ENCODE measurements at places on chromosomes 4 and X.

GRCh38 chr4:79357365-79357764, 31.5 kb upstream of the NAA11 start:
- DNase-seq, result no peak

- DNase-seq, result no peak
Measured at GRCh38 chr4:25972984-25973745, 59.1 kb downstream of the SMIM20 start.

- DNase-seq, result no peak
Measured at GRCh38 chrX:39067866-39068265, 266.6 kb downstream of the MID1IP1 start.

DNA sequence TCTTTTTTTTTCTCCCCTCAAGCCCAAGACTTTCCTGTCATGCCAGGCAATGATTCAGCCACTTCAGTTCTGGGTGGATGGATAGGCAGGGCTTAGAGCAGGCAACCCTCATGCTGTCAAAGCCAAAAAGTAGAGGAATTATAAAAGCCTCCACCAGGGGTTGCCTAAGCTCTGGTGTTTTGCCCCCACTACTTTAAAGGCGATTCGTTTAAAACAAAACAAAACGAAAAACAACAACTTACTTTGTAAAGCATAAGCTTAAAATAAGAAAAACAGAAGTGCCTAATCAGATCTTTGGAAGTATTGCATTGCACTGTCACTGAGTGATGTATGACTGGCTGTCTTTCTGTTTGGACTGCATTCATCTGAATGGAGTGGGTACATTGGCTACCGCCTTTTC, 5.3 kb upstream of the IDS start:
- DNase-seq, result no peak

DNA sequence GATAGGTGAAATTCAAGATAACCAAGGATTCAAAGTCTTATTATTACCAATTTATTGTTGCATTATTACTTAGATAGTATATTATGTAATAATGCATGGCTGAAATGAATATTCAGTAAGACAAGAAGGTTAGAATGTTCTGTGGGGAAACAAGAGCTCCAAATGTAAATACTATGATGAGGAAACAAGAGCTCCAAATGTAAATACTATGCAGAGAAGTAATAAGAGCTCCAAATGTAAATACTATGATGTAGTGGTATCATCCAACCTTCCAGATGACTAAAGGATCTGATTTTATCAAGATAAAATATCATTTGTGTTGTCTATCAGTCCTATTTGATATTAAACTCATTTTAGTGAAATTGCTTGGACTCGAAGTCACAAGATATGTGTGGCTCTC, 82.2 kb upstream of the PCDH18 start:
- no peak for DNase-seq

DNA sequence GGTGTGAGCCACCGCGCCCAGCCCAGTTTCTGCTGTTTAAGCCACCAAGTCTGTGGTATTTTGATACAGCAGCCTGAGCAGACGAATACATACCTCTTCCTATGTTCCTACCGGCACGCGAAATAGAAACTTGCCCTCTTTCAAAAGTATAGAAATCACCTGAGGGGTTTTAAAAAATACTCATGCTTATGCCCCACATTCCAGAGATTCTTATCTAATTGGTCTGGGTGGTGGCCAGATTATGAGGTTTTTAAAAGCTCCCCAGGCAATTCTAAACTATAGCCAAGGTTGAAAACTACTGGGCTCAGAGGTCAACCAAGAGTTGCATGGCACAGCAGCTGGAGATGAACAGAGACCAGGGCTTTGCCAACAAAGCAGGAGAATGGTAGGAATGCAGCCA, 24.9 kb upstream of the HUWE1 start:
- no peak for DNase-seq

DNA sequence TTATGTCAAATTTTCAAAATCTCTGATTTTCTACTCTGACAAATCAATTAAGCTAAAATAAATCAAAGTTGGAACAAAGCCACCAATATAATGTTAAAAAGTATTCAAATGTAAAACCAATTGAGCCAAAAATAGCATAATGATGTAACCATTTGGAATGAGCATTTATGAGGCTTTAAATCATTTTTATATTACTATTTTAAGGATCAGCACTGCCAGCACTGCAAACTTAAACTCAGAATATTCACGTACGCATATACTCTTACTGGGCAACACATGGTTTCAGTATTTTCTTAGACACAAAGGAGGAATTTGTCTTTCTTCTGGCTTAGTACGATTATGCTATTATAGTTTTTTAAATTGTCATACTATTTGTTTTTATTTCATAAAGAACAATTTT, 52.2 kb downstream of the AFAP1 start:
- no peak for DNase-seq

DNA sequence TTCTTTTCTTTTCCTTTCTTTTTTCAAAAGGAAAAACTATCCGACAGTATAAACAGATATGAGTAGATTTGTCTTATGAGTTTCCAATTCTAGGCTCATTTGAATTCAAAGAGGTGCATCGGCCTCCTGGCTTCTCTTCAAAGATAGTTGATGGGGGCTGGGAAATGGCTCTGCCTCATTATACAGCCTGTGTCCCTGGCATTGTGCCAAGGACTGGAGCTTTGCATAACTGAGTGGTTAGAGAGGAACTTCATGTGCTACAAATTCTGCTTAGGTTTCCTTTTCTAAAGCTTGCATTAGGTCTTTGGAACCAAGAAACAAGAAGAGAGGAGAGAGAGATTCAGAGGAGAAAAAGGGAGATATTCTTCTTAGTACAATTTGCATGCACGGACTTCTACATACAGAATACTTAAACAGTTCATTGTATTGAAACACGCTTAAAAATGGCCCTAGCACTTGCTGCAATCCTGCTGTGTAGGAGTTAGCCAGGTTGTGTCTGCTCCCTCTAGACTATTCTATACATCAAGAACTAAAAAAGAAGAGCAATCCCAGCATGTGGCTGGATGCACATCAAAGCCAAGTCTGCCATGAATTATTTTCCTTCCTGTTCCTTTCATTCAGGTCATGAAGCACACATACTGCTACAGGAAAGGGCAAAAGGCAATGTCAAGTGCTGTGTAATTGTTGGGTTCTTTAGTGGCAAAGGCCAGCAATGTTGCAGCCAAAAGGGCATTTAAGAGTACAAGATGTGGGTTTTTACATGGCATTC, 70.9 kb downstream of the INTS12 start:
- DNase-seq, result no peak

GRCh38 chrX:74426615-74427014, 5.3 kb downstream of the SLC16A2 start:
- no peak for DNase-seq

DNA sequence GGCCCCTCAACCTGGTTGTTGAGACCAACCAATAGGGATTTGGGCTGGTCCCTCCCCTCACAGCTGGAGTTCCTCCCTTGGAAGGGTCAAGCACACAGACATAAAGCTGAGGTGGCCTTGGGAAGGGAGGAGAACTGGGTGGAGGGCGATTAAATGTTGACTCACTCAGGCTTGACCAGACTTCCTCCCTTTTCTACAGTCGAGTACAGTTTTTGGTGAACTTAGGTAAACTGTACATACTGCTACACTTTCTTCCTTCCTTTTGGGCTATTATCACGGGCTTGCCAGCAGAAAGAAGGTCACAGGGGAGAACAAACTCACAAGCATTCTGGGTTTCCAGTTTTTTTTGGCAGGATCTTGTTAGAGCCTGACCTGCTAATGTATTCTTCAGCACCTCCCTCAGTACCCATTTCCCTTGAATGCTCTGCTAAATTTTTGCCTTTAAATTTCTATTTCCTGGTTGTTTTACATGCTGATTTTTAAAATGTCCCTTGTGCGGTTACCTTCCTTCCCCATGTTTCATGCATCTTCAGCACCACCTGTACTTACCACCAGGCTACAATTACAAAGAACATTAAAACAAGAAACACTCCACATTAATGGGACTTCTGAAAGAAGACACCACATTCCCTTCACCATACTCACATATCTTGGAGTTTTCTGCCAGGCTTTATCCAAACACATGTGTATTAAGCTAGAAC, 135.2 kb upstream of the RASGEF1B start:
- no peak for DNase-seq

- DNase-seq, result no peak
Measured at GRCh38 chr4:185358514-185358913, 37.2 kb downstream of the LRP2BP start.

DNA sequence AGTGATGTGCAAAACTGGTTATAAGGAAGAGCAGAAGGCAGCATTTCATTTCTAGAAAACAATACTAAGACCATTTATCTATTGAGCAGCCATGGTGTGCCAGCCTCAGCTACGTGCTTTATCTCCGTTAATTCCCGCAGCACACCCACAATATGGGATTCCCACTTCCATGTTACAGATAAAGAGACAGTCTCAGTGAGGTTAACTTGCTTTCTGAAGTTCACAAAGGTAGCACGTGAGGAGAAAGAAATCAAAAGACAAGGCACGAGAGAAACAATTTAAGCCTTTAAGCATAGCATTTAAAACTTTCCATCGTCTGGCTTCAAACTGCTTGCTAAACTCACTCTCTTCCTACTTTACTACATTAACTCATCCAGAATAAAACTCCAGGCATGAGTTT, 8.0 kb upstream of the RPL34 start:
- DNase-seq, result no peak

- DNase-seq, result no peak
Measured at GRCh38 chr4:170805352-170805751, 715.6 kb upstream of the AADAT start.

- no peak for DNase-seq
Measured at GRCh38 chrX:148363471-148364235, 136.8 kb upstream of the AFF2 start.

- DNase-seq, result no peak
Measured at GRCh38 chr4:98572697-98573096, 85.7 kb downstream of the TSPAN5 start.

GRCh38 chrX:136048446-136048845, 63.2 kb downstream of the SLC9A6 start:
- no peak for DNase-seq

GRCh38 chrX:107734646-107735045, 40.9 kb downstream of the TSC22D3 start:
- no peak for DNase-seq

GRCh38 chrX:45622538-45622937, 421.9 kb upstream of the DIPK2B start:
- DNase-seq, result no peak

GRCh38 chrX:46584736-46585135, 11.2 kb downstream of the CHST7 start:
- no peak for DNase-seq

- no peak for DNase-seq
Measured at GRCh38 chr4:7198440-7199128, 6.2 kb downstream of the SORCS2 start.

DNA sequence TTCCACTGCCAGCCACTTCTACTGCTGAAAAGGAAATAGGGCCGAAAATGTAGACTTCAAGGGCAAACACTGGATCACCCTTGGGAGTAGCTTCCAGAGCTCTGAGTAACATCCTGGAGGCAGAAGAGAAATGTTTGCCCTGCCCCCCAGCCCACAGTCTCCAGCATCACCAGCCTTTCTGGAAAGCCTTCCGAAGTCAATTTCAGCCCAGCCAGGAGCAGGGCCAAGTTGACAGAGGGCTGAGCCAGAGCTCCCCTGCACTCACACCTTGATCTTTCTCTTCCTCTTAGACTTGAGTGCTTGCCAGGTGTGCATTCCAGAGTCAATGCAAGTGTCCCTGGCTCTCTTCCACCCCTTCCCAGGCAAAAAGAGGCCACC, 35.2 kb downstream of the SLC25A5 start:
- DNase-seq, result no peak

DNA sequence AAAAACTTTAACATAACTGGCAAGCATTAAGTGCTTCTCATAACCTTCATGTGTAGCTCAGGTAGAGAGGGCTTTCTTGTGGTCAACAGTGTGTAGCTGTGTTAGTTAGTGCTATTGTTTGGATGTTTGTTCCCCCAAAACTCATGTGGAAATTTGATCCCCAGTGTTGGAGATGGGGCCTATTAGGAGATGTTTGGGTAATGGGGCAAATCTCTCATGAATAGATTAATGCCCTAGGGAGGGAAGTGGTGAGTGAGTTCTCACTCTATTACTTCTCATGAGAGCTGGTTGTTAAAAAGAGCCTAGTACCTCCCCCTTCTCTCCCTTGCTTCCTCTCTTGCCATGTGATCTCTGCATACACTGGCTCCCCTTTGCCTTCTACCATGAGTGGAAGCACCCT, 16.5 kb upstream of the SLC25A43 start:
- no peak for DNase-seq

- no peak for DNase-seq
Measured at GRCh38 chr4:70239884-70240591, 2.4 kb upstream of the CSN3 start.

DNA sequence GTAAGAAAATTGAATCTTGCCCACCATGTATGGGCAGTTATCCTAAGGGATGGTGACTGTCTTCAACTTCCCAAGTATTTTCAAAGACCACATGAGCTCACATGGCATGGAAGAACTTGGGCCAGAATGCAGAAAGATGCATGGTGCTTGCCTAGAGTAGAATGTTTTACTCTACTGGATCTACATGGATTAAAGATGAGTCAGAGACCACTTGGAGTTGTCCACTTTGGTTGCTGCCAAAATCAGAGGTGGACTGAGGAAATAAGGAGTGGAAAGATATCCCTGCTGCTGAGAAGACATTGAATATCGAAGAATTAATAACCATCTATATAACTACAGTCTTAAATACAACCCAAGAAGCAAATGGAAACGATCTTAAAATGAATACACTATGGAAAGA, 498.1 kb downstream of the NLGN4X start:
- no peak for DNase-seq

DNA sequence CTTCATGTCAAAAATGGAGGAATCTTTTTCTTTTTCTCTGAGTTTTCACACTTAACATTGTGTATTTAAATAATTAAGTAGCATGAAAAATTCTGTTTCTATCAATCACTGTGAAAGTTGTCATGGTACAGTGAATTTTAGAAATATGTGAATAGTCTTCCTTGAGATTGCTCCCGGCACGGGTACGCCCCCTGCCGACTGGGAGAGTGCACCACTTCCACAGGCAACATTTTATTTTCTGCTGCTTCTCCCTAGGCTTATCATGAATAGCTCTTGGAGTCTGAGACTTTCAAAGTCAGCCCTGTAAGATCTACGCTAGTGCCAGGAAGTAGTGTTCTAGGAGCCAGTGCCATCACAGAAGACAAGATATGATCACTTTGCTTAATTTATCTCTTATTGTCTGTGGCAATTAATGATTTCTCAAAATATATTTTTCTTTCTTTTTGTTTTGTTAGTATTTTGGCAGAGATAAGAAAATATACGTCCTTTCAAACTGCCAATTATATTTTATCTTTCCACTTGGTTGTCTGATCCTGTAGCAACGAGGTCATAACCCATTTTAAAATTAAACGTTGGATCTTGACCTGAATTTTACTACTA, 763.8 kb upstream of the AADAT start:
- DNase-seq, result no peak

- no peak for DNase-seq
Measured at GRCh38 chr4:70739496-70740337, 18.0 kb downstream of the RUFY3 start.

DNA sequence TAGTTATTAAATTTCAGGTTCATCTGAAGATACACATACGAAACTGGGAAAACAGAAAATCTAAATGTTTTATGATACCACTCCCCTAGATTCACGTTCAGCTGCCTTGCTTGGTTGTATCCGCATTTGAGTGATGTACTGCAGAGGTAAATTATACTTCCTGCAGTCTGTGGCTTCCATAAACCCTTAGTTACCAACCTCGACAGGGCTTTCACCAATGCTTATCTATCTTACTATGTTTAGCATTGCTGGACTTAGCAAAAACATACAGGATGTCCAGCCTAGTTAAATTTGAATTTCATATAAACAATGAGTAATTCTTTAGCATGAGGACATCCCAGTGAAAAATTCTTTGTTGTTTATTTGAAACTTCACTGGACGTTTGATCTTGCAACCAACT, 108.8 kb downstream of the TMA16 start:
- no peak for DNase-seq
